ENCODE measurements at places on chromosomes 16 and 17.

GRCh38 chr17:16470265-16470664 is 21.7 kb downstream of the LRRC75A start:
- DNase-seq = no peak
- H3K4me3 ChIP-seq = no peak overlapping the region
- no peaks in the 10 kb centered on the region for H3K27me3 ChIP-seq
- H3K36me3 ChIP-seq = no peaks in the 10 kb centered on the region

DNA sequence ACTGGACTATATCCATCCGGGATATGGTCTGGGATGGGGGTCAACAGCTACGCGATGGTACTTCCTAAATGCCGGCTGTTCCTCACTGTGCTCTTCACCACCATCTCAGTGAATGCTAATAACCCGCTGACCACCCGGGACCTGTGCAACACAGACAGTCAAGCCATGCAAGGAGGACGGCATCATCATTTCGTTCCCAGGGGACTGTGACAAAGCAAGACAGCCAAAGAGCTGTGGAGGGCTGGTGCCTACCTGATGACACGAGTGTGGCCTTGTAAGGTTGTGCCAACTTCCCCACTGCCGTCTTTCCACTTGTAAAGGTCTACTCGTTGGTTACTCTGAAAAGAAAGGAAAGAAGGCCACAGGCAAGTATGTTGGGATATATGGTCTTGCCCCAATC is 33.7 kb downstream of the WDR59 start:
- no peaks in the 10 kb centered on the region for H3K4me1 ChIP-seq
- no peaks in the 10 kb centered on the region for H3K27me3 ChIP-seq
- DNase-seq = no peak
- H3K27ac ChIP-seq = no peak overlapping the region
- no peaks in the 10 kb centered on the region for H3K36me3 ChIP-seq

DNA sequence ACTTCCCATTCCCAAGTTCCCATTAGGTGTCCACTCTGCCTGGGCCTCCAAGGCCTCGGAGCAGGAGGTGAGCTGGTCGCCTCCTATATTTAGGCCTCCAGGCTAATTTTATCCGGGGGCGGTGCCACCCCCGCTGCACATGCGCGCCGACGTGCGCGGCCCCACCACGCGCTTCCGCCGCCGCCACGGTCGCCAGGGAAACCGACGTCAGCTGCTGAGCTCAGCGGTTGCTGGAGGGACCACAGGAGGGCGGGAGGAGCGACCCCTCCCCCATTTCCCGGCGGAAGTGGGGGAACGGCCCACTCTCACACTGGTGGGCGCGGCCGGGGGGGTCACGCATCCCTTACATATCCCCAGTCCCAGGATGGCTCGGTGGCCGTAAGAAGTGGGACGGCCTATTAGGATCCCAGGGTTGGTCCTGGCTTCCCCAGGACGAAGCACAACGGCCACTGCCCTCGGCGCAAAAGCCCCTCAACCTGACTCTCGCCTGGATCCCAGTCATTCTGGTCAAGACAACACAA is 1.0 kb downstream of the PER1 start:
- no peak overlapping the region for H3K27ac ChIP-seq
- DNase-seq = no peak
- no peaks in the 10 kb centered on the region for H3K27me3 ChIP-seq
- peak overlapping the region; percentile 53 for H3K4me3 ChIP-seq
- no peaks in the 10 kb centered on the region for H3K36me3 ChIP-seq

- H3K27ac ChIP-seq = no peak overlapping the region
- H3K4me3 ChIP-seq = no peak overlapping the region
- peaks cover 7% of the 10 kb centered on the region for H3K27me3 ChIP-seq
Observed at GRCh38 chr16:20768121-20768520, 4.3 kb downstream of the ACSM3 start.

DNA sequence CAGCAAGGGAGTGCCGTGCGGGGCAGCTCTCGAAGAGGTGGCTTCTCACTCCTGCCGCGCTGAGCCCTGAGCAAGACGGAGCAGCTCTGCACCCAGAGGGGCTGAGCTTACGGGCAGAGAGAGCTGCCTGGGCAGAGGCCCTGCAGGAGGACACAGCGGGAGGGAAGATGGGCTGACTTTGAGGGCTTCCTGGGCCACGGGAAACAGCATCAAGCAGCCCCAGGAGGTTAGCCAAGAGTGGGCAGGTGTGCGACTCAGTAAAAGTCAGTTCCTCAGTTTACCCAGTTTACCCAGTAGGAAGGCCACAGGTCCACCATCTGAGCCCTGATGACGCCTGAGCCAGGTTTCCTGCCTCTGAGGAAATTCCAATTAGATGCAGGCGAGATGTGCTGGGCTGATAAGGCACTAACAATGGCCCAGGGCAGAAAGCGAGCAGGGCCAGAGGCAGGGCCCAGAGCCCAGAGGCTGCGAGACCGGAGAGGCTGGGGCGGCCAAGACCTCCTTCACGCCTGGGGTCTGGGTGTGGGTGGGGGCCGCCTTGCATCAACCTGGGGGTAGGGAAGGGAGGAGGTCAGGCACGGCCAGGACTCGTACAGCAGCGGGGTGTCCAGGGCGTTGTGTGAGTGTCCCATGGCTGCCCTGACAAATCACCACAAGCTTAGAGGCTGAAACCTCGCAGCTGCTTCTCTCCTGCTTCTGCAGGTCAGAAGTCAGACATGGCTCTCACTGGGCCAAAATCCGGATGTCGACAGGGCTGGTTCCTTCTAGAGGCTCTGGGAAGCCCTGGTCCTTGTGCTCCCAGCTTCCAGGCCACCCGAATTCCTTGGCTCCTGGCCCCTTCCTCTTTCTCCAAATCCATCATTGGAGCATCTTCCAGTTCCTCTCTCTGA is 32.0 kb upstream of the CIBAR2 start:
- no peak for DNase-seq
- peaks cover 32% of the 10 kb centered on the region for H3K4me1 ChIP-seq
- no peaks in the 10 kb centered on the region for H3K36me3 ChIP-seq
- peak overlapping the region; percentile 34 for H3K27ac ChIP-seq
- no peaks in the 10 kb centered on the region for H3K27me3 ChIP-seq

GRCh38 chr16:65306300-65306699 is 184.4 kb upstream of the CDH11 start:
- no peak overlapping the region for H3K27ac ChIP-seq
- no peaks in the 10 kb centered on the region for H3K27me3 ChIP-seq
- H3K36me3 ChIP-seq = no peaks in the 10 kb centered on the region

DNA sequence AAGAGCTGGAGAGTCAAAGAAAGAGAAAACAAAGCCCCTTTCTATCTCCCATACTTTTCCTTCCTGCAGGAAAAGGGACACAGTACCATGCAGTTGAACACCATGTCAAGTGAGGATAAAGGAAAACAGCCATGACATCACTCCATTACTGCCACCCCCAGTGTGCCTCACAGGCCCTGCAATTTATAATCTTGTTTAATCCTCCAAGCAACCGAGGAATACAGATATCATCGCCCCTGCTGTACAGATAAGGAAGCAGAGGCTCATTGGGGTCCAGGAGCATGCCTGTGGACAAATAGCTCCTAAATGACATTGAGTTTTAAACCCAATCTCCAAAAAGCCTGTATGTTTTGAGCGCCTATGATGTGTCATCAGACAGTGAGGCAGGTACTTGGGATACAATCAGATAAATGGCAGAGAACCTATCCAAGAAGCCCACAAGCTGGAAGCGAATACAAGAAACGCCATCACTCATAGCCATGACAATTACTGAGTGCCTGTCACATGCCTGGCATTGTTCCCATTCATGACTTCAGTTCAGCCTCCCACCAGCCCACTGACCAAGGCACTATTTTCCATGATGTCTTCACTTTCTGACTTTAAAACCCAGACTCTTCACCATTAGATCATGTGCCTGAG is 45.5 kb downstream of the CPPED1 start:
- H3K4me1 ChIP-seq = no peaks in the 10 kb centered on the region
- H3K27ac ChIP-seq = no peak overlapping the region
- H3K27me3 ChIP-seq = no peaks in the 10 kb centered on the region
- H3K36me3 ChIP-seq = no peaks in the 10 kb centered on the region
- H3K4me3 ChIP-seq = no peak overlapping the region

DNA sequence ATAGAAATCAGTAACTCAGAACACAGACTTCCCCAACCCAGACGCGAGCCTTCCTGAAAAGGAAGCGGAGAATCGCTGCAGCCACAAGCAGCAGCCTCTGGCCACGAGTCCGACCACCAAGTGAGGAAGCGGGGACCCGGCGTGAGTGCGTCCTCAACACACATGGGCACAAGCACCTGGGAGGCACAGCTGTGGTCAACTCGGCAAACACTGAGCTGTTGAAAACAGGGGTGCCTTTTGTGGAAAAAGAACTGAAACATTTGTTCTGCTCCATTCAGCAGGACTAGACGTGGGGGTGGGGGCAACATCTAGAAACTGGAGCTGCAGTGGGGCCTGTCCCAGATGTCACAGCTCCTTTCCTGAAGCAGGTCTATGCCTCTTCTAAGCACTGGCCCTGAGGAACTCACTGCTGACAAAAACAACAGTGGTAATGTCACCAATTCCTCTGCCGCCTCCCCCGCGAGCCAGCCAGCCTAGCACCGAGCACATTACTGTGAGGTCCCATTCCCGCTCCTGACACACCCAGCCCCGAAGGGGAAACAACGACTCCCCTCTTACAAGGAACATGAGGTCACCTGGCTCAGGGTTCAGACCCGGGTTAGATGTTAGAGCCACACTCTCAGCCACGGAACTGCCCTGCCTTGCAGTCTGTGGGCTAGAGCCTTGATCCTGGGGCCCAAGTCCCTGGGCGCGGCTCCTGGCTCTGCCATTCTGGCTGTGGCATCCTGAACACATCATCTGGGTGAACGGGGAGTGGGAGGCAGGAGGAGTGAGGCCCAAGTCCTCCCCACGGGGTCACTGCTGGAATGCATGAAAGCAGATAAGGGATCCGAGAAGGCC is 29.0 kb downstream of the KDM8 start:
- no peak for DNase-seq
- no peak overlapping the region for H3K4me3 ChIP-seq
- H3K27me3 ChIP-seq = no peaks in the 10 kb centered on the region
- H3K27ac ChIP-seq = no peak overlapping the region
- H3K4me1 ChIP-seq = no peaks in the 10 kb centered on the region

DNA sequence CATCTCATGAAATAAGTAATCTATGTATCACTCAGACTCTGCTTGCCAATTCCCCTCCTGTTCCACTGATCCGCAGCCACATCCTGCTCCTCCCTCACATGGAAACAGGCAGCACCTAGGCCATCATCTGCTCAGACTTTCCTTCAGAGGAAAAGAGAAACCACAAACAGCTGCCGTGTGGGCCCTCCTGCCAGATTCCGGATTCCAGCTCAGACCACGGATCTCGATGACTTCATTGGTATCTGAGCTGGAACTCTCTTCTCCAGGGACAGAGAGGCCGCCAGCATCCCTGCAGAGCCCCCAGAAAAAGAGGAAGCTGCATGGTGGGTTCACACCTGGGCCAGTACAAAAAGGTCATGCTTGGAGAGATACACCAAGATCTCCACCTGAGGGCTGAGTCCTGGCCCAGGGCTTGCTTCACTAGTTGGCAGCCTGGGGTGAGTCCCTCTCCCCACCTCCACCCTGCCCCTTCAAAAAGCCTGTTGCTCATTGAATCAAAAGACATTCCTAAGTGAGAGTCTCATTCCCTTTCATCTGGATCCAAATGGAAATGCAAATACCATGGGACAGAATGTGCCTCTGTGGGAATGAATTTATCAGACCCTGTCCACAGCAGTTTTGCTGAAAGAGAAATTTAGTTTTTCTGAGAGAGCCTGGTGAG is 47.2 kb downstream of the HOXB1 start:
- no peak for DNase-seq
- peaks cover 24% of the 10 kb centered on the region for H3K4me1 ChIP-seq
- peak overlapping the region; percentile 70 for H3K27ac ChIP-seq
- H3K36me3 ChIP-seq = no peaks in the 10 kb centered on the region
- H3K27me3 ChIP-seq = no peaks in the 10 kb centered on the region

GRCh38 chr17:69213059-69213813 is 15.4 kb downstream of the ABCA10 start:
- no peaks in the 10 kb centered on the region for H3K27me3 ChIP-seq
- no peak overlapping the region for H3K27ac ChIP-seq
- no peak overlapping the region for H3K4me3 ChIP-seq
- no peak for DNase-seq

GRCh38 chr17:48546924-48547807 is 2.3 kb upstream of the HOXB2 start:
- peaks cover 68% of the 10 kb centered on the region for H3K4me1 ChIP-seq
- peak overlapping the region; percentile 98 for H3K27ac ChIP-seq
- DNase-seq = no peak
- no peaks in the 10 kb centered on the region for H3K27me3 ChIP-seq
- H3K4me3 ChIP-seq = peak overlapping the region; percentile 15

DNA sequence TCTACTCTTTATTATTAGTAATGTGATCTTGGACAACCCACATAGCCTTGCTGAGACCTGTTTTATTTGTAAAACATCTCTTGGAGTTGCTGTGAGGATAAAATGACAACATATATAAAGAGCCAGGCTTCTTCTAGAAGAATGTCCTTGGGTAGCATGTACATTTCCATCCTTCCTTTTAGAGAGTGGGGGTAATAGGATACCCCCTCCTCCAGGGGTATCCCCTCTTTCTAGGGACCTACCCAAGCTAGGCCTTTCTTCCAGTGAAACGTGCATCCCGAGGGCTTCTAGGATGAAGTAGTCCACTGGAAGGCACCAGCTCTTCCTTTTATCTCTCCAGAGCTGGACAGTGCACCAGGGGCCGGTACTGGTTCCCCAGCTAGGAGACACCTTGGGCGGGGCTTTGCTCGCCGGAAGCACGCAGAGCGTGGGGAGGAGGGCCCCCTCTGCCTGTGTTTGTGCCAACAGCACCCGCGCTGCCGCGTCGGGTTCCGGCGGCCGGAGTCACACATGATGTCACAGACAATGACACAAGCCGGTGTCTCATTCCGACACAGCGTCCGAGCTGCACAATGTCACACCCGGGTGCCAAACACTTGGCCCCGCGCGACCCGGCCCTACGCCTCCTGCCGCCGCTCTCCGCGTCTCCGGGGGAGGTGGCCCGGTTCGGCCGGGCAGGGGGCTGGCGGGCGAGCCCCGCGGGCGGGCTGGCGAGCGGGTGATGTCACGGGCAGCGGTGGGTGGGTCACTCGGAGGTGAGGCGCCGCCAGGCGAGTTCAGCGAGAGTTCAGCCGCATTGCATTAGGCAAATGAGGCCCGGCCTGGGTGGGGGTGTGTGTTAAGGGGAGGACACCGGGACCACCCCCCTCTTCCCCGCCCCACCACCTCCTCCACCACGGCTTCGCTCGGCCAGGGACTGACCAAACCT is 23.4 kb downstream of the GJD3 start:
- no peaks in the 10 kb centered on the region for H3K27me3 ChIP-seq
- peaks cover 72% of the 10 kb centered on the region for H3K4me1 ChIP-seq
- no peaks in the 10 kb centered on the region for H3K36me3 ChIP-seq
- H3K27ac ChIP-seq = peak overlapping the region; percentile 81
- peak overlapping the region; percentile 59 for H3K4me3 ChIP-seq
- peak; percentile 33 for DNase-seq

GRCh38 chr17:30219833-30220232 is 15.7 kb downstream of the SLC6A4 start:
- no peaks in the 10 kb centered on the region for H3K36me3 ChIP-seq
- no peaks in the 10 kb centered on the region for H3K4me1 ChIP-seq
- no peak overlapping the region for H3K27ac ChIP-seq
- 0 out of 2 replicates have a peak, but pooled peaks cover 2% of the 10 kb centered on the region for H3K27me3 ChIP-seq
